ENCODE measurements at places on chromosomes 5 and 9.

DNA sequence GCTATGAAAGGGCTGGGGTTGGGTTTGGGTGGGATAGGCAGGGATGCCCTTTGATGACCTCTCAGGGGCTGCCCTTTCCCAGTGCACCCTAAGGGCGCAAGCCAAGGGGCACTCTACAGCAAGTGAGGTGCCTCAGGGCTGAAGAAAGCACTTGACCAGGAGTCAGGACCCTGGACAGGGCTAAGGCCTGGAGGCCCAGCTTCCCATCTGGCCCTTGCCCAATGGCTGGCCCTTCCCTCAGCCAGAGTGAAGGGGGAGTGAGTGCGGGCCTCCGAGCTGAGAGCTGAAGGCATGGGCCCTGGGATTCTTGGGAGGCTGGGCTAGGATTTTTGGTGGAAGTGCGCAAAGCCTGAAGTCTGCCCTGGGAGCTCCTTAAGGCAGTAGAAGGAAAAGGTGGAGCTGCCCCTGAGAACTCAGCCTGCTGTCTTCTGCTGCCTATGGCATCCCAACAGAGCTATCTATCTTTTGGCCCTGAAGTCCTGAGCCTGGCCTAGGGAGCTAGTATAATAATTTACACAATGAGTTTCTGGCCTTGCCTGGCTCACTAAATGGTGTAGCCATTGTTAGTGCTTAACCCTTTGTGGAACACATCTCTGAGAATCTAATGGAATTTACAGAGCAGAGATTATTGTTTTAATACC lies 16.4 kb downstream of the JADE2 start:
- DNase-seq, result no peak

DNA sequence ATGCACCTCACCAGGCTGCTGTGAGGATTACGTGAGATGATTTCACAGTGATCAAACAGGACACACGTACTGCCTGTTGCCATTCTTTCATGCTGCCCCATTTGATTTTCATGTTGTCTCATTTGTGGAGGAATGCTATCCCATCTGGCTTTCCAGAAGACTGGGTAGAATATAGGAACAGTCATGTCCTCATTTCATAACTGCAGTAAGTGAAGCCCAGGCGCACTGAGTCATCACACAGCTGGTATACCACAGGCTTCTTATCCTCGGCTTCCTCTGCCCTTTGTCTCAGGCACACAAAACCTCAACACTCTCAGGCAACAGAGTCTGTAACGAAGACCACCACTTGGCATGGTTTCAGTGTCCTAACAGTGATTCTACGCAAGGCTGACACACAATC lies 62.3 kb downstream of the LHFPL2 start:
- DNase-seq, result peak; percentile 11

GRCh38 chr9:18487611-18488010 lies 13.7 kb downstream of the ADAMTSL1 start:
- no peak for DNase-seq

GRCh38 chr5:147639321-147639720 lies 129.5 kb upstream of the DPYSL3 start:
- DNase-seq, result no peak

DNA sequence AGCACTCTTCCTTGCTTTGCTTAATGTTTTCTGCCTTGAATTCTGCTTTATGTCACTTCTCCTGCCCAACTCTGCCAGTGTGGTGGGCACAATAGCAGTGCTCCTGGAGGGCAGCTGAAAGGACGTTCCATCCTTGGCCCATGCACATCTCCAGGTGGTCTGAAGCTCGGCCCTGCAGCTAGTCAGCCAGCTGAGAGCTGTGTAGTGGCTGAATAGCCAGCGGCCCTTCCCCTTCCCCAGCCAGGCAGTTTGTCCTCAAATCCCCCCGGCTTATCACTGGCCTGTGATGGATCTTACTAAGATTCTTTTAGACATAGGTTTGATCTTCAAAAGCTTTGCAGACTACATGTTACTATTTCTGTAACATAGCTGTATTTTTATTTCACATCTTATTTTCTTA lies 42.7 kb upstream of the ANGPTL2 start:
- no peak for DNase-seq

- DNase-seq, result no peak
These were observed 53.0 kb upstream of the NRARP start for GRCh38 chr9:137354845-137355760.

DNA sequence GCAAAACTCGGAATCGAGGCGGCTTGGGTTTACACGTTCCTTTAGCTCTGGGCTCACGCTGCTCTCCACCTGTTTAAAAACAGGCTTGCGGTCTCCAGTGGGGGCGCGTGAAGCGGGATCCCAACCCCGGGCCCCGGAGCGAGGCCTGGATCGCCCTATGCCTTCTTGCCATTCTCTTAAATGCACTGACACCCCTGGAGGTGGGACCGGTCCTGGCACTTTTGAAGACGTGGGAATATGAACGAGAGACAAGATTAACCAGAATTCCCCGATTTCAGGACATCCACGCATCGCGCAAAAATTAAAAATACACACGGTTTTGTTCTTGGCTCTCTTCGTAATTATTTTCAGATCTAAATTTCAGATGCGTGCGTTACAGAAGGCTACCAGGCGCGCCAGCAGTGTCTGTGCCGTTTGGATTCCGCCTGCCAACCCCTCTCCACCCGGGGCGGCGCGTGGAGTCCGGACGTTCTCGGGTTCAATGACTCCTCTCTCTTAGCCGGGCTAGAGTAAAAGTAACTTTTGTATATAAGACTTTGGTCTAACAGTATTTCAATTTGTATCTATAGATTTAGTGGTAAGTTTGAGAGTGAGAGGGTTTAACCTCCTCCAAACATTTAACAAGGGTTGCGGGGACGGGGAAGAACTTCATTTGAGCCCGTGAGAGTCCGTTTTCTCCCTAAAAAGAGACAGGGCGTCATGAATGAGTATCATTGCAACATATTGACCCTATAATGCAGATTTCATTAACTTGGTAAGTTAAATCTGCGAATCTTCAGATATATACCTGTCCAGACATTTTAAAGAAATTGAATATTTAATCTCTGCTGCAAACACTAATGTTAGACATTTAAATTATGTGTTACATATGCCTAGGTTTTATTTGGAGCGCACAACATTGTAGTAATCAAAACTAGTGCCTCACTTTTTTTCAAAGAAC lies 3.8 kb downstream of the FOXD1 start:
- no peak for DNase-seq

GRCh38 chr5:110362261-110362660 lies 364.2 kb downstream of the TMEM232 start:
- DNase-seq, result no peak

DNA sequence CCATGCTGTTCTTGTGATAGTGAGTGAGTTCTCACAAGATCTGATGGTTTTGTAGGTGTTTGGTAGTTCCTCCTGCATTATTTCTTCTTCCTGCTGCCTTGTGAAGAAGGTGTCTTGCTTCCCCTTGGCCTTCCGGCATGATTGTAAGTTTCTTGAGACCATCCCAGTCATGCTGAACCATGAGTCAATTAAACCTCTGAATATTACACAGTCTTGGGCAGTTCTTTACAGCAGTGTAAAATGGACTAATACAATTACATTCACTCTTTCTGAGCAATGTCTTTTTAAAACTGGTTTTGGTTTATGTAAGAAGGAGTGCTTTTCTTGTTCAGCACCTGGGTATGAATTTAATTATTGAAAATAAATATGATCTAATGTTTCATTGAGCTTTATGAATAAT lies 50.7 kb upstream of the ARRDC3 start:
- no peak for DNase-seq

DNA sequence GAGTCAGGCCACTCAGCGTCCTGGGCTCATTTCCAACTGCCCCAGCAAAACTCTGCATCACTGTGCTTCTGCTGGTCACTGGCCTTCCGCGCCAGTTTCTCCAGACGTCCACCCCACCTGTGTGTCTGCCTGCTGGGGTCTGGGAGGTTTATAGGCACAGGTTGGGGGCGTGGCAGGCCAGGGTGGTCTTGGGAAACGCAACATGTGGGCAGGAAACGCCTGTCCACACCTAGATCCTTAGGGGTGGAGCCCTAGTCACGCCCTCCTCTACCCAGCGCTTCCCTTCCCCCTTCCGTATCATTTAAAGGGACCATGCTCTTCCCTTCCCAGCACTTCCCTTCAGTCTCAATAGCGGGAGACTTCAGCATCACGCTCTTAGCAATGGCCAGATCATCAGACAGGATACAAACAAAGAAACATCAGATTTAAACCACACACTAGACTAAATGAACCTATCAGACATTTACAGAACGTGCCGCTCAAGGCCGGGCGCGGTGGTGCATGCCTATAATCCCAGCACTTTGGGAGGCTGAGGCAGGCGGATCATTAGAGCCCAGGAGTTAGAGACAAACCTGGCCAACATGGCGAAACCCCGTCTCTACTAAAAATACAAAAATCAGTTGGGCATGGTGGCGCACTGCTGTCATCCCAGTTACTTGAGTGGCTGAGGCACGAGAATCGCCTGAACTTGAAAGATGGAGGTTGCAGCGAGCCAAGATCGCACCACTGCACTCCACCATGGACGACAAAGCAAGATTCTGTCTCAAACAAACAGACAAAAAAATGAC lies 11.8 kb upstream of the BTNL9 start:
- DNase-seq, result no peak

- DNase-seq, result no peak
These were observed 28.3 kb upstream of the PAX5 start for GRCh38 chr9:37062336-37062735.

GRCh38 chr9:134879664-134880483 lies 736 bp upstream of the FCN2 start:
- DNase-seq, result no peak
